ENCODE measurements at places on chromosomes 1 and 21. TPM values are rescaled to one million over a fixed set of nuclear protein-coding genes. Genes with fewer than 3 reads are reported as not detected.
A peak's percentile ranks its signal among the peaks of the same experiment; 100 is the strongest.

UCK2 gene
- 6.9 TPM for total RNA-seq

DNA sequence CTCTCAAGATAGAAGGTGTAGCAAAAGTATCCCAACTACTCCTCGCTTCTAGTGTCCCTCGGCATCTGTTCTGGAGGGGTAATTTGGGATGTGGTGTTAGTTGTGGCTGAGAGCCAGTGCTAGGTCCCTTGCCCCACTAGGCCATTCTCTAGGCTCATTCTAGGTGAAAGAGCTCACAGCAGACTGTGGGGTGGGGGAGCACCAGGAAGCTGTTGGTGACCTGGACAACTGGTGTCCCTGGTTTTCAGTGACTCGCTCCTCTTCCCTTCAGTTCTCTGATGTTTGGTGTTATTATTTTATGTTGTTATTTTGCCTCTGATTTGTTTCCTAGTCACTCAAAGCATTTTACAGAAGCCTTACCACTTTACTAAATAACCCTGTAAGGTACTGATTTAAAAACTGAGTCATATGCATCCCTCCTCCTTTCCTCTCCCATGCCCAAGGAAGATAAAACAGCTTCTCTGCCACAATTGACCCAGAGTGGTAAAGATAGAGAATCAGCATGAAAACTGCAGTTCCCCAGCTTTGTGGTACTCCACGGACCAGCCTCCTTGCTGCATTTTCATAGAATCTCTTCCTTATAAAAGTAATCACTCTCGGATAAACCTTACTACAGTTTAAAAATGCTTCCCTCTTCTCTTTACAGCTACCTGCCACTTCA, 14.1 kb downstream of the DYRK3 start:
- no peak for DNase-seq

IGSF21 gene
- not detected for total RNA-seq

DNA sequence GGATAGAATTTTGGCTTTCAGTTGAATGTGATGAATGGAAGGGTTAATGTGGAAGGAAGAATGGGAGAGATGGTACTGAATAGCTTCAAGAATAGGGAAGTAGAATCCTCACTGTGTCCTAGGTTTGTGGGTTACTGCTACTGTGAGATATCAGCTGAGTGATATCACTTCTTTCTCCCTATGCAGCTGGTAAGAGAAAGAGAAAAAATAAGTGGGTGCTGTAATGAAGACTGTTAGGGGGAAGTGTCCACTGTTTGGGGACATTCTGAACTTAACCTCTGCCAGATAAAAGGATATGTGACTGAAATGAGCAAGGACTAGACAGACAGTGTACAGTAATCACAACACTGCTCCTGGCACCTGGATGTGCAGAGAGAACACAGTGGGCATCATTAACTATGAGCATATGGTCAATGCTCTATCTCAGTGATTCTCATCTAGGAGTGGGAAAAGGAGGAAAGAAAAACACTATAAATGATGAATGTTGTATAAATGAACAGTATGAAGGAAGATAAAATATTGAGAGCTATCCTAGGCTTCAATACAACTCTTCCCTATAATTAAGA, 25.6 kb upstream of the MOB3C start:
- DNase-seq = no peak

GRCh38 chr21:25964926-25965325, 205.6 kb downstream of the APP start:
- DNase-seq = no peak

DNA sequence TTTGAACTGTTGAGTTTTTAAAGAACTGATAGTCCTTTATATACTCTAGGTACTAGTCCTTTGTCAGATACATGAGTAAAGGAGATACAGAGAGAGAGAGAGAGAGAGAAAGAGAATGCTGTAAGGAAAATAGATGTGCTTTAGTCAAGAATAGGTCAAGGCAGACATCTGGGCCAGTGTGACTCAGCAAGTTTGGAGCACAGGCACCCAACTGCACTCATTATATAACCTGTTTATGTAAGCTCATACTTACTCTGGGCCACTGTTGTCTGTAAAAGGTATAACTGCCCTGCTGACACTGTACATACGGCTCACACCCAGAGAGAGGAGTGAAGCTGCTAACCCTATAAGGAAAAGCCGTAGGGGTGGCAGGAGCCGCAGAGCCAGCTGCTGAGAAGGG, 32.2 kb upstream of the AKT3 start:
- DNase-seq = no peak

SEMA4A gene
- 4.6 TPM for total RNA-seq

GRCh38 chr1:6294890-6295556, 34.1 kb upstream of the GPR153 start:
- DNase-seq = peak; percentile 13

GRCh38 chr1:59596432-59596831, 218.3 kb upstream of the HOOK1 start:
- DNase-seq = no peak

GRCh38 chr1:205812271-205812877, 624 bp downstream of the SLC41A1 start:
- DNase-seq = peak; percentile 4

ANGPTL7 gene
- not detected for total RNA-seq

SDC3 gene
- total RNA-seq = 0.47 TPM

GRCh38 chr21:39386899-39387298, 38.0 kb upstream of the HMGN1 start:
- no peak for DNase-seq

- no peak for DNase-seq
Measured at GRCh38 chr1:72097851-72098570, 184.3 kb downstream of the NEGR1 start.

DNA sequence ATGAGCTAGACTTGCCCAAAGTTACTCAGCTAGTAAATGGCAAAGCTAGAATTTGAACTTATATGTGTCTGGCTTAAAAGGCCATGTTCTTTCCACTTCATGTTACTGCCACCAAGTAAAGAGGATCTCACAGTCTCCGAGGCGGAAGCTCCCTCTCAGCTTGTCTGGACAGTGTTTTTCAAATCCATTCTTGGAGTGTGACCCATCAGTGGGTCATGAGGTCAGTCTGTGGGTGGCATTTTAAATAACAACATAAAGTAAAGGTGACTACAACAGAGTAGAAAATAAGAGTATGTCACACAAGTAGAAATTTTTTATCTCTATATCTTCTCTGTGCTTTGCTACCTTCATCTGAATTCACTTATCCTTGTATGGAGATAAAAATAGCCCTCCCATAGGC, 3.2 kb upstream of the HMGB4 start:
- no peak for DNase-seq

DNA sequence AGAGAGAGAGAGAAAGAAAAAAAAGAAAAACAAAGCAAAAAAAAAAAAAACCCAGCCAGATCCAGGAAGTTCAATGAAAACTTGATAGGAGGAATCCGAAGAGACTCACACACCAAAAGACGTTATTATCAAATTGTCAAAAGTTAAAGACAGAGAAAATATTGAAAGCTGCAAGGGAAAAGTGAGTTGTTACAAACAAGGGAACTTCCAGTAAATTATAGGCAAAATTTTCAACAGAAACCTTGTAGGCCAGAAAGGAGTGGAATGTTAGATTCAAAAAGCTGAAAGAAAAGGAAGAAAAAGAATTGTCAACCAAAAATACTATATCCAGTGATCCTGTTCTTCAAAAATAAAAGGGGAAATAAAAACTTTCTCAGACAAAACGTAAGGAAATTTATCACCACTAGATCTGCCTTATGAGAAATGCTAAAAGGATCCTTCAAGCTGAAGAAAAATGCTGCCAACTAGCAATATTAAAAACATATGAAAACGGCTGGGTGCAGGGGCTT, 23.6 kb downstream of the ERO1B start:
- DNase-seq = no peak

DNA sequence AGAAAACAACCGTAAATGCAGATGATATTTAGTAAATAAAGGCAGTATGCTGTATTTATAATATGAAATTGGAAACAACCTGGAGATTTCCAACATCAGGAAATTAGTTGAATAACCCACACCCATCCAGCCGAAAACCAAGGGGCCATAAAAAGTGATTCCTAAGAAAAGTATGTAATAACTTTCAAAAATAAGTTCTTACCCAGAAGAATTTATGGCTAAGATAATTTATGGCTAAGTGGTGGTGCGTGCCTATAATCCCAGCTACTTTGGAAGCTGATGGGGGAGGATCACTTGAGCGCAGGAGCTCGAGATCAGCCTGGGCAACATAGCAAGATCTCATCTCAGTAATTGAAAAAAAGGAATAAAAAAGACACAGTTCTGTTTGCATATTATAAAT, 43.2 kb downstream of the TMCO4 start:
- DNase-seq = no peak

FCAMR gene
- total RNA-seq = not detected

- no peak for DNase-seq
Measured at GRCh38 chr1:230040440-230040839, 26.6 kb upstream of the GALNT2 start.
